KBM-7 (cell line): ENCODE measurements at places on chromosomes 1 and 21.

DNA sequence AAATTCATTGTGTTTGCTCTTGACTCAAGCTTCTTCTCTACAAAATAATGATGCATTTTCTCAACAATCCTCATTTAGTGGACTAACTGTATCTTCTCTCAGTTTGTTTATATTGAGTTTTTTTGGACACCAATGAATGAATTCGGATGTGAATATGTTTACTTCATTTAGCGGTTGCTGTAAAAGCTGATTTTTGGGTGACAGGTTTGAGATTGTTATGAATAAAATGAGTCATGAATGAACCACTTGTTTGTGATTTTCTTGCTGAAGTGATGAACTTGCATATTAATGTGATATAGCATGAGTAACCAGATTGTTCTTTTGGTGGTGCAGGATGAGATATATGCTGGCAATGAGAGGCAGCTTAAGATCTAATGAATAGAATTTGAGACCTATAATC is 3.1 kb downstream of the DNM3 start:
- DNase-seq: no peak

- no peak for DNase-seq
These were observed 756.4 kb downstream of the KCNT2 start for GRCh38 chr1:195851804-195852203.

DNA sequence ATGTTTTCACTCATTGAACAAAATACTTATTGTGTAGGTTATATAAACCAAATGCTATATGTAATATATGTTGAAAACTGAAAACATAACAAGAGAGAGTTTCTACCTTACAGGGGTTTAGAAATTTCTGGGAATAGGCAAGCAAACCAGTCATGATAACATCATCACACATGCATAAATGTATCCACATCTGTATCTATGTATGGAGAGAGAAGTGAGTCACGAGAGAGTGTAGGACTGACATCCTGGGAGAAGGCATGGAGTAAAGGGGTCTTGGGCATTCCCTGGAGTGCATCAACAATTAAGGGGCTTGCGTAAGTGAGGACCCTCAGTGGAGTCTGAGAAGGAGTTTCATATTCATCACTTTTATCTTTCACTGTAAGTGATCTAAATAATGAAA is 65.5 kb downstream of the PCNX2 start:
- DNase-seq: no peak

- no peak for DNase-seq
These were observed 68.7 kb downstream of the KCNN3 start for GRCh38 chr1:154801234-154802011.

- DNase-seq: no peak
These were observed 378.3 kb downstream of the PBX1 start for GRCh38 chr1:164937291-164937690.

DNA sequence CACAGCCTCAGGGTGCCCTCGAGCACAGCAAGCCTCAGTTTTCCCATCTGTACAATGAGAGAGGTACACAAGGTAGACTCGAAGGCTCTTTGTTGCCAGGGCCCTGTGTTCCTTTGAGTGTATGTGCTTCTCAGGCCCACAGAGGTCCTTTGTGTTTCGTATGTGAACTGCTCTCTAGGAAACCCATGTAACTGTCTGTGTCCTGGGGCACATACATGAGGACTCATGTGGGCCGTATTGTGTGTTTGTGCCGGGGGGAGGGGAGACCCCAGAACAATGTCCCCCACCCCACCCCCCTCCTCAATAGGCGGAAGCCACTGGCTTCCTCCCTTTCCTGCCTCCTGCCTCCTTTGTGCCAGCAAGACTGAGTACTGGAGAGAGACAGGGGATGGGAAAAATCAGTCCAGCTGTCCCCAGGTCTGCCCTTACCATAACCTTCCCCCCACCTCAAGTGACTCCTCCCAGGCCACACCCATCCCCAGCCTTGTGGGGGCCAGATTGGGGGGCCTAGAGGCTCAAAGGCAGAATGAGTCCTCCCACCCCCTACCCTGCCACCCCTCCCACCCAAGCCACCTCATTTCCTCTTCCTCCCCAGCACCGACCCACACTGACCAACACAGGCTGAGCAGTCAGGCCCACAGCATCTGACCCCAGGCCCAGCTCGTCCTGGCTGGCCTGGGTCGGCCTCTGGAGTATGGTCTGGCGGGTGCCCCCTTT is at the start of gene TIE1:
TIE1 (plus strand) TSS at position 605 of the 717 bp plus-strand sequence; CDS start at position 695, 90 bp downstream.
- peak; percentile 42 for DNase-seq

DNA sequence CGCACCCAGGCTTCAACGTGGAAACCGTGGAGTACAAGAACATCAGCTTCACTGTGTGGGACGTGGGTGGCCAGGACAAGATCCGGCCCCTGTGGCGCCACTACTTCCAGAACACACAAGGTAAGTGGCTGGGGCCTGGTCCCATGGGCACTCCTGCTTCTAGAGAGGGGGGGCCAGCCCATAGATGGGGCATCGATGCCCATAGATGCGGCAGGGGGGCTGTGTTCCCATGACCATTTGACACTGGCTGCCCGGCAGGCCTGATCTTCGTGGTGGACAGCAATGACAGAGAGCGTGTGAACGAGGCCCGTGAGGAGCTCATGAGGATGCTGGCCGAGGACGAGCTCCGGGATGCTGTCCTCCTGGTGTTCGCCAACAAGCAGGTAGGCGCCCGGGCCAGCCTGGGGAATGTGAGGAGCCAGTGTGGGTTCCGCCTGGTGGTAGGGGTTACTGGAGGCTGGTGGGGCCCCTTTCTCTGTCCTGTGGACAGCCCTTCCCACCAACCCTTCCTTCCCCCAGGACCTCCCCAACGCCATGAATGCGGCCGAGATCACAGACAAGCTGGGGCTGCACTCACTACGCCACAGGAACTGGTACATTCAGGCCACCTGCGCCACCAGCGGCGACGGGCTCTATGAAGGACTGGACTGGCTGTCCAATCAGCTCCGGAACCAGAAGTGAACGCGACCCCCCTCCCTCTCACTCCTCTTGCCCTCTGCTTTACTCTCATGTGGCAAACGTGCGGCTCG is 5.6 kb downstream of the C1orf35 start:
- DNase-seq: no peak

DNA sequence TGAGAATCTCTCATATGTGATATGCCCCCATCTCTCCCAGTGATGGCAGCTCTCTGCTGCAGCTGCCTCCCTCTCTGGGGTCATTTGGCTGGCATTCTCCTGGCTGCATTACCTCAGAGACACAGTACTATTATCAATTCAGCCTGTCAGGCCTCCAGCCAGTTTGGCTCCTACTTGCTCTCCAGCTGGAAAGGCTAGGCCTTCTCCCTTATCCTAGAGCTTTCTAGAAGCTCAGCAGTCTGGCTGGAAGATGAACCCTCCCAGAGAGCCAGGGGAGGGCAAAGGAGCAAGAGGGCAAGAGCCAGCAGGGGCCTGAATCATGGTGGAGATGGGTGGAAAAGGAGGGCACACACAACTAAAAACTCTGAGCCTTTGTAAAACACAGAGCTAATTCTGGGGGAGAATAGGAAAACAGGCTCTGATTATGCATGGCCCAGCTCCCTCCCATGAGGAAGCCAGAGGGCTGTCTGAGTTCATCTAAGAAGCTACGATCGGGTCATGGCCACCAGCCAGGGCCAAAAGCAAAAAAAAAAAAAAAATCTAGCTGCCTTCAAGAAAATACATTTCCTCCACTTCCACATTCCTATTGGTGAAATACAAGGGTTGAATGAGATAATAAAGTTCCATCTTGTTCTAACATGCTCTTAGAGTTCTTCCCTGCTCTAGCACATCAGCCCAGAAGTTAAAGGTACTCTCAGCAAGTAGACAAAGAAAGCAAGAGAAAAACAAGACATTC is 8.8 kb downstream of the LAMB3 start:
- DNase-seq: no peak

DNA sequence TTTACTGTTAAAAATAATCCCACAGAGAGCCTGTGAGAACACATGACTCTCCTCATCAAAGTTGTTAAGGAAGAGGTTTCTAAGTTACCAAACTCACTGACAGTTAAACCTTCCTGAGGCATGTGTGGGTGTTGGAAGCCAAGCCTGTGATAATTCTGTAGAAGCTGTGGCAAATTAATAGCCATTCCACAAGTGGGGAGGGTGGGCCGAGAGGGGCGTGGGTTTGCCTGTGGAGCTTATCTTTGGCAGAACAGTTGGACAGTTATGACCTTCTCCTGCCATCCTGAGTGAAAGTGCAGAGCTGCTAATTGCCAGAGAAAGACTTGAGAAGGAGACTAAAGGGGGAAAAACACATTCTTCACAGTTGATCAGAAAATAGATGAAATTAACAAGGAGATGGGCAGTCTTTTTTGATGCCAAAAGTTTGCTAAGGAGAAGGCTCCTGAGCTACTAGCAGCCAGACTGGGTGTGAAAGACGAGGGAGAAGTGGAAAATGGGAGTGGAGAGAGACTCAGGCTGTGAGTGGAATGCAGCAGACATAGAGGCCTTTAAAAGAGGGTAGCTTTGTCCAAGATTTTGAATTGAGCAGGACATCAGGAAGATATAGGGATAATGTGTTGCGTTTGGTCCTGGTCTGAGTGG is 1.6 kb upstream of the PLA2G2C start:
- no peak for DNase-seq

DNA sequence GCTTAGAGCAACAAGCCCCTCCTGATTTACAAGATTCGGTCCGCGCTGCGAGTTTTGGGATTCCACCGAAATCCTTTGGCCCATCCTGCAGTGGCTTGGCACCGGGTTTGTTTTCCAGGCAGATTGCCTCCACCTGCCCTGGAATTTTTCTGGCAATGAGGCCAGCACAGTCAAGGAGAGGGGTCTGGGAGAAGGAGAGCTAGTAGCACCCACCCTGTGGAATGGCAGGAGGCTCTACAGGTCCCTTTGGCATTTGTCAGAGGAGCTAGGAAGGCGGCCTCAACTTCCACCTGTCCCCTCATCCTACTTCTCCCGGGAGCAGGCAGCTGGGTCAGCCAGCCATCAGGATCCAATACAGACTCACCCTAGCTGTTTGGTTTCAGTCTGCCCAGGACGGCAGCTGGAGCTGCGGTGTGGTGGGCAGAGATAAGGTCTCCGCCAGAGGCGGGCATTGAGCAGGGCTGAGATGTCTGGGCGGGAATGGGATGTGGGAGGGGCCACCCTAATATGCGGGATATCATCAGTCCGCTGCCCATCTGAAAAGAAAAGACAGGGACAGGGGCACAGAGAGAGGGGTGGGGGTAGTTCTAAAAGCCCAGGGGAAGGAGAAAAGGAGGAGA is 37.8 kb upstream of the PRELP start:
- no peak for DNase-seq

DNA sequence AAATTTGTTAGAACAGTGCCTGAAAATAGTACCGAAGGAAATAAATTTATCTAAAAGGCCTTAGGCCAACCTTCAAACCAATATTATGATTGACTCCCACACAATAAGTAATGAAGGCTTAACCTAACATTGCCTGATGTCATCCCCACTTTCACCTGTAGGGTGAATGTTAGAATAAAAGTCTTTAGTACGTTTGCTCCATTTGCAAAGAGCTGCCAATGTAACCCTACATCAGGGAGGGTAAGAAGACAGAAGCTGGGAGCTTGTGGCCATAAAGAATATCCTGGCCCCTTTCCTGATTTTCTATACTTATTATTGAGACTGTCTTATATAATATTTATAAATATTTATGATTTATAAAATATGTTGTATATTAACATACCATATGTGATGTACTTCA is 661.8 kb upstream of the CXADR start:
- no peak for DNase-seq

- DNase-seq: no peak
These were observed 52.4 kb upstream of the NTPCR start for GRCh38 chr1:232897949-232898465.

DNA sequence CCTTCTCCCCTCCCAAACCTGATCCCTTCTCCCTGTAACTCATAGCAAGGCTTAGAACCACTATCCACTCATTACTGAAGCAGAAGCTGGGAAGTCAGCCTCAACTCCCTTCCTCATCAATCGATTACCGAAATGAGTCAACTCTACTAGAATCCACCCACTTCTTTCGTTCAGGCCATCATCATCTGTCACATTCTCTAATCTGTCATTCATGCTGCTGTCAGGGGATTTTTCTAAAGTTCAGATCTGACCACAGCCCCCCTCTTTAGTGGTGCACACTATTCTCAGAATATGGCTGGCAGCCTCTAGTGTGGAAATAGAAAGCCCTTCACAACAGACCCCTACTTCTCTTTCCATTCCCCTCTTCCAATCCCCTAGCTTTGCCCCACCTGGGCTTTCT is 5.1 kb downstream of the NT5C1A start:
- no peak for DNase-seq

DNA sequence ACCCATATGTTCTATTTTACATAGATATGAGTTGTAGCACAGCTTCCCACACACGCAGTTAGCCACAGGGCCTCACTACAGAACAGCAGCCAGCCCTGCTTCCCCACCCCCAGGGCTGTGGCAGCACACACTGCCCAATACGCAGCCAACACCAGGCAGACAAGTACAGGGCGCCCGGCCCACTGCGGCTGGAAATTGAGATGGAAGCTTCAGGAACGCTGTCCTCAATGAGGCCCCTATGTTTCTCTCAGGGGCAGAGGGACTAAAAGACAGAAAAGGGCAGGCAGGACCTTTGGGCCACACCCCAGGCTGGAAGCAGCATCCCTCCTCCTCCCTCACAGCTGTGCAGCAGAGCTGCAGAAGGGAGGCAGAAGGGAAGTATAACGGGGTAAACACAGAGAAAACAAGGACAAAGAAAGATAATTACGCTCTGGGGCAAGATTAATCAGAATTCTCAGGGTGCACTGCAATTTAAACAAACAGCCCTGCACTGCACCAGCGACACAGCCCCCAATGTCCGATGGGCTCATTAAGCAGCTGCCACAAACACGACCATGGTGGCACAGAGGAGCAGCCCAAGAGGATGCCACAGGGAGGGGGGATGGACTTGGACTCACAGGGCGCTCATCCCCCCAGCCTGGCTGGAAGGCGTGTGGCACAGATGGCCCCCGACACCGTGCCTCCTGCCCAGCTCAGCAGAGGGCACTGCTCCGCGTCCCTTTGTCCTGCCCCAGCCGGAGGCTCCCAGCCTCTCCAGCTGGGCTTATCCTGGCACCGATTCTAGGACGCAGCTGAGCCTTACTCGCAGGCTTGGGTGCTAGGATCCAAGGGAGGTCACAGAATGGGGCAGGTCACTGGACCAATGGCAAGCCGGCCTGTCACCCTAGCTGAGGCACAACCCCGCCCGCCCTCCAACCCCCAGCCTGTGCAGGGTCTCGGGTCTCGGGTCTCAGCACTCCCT is 14.2 kb downstream of the WDR4 start:
- no peak for DNase-seq

GRCh38 chr21:31780944-31781343 is 49.0 kb upstream of the SCAF4 start:
- no peak for DNase-seq

DNA sequence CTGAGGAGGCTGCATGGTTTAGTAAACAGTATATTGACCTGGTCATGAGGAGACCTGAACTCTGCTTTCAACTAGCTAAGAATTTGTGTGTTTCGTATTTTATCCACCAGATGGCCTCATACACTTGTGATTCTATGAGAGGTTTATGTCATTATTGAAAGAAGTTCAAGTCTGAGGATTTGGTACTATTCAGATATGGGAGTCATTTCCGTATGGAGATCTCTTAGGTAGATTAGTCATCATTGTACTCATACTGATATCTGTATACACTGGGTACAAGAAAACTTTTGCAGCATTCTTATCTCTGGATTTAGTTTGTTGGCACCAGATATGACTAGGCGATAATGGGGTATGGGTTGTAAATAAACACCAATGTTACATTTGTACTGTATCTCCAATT is 26.6 kb downstream of the ATF6 start:
- peak; percentile 75 for DNase-seq

GRCh38 chr21:26804895-26805609 is 40.2 kb downstream of the ADAMTS1 start:
- DNase-seq: no peak

- no peak for DNase-seq
These were observed 15.4 kb downstream of the PKP1 start for GRCh38 chr1:201298396-201299381.

GRCh38 chr1:6864166-6864565 is 78.9 kb downstream of the CAMTA1 start:
- DNase-seq: no peak
